ENCODE measurements at places on chromosomes 13 and 19. TPM values are rescaled to one million over a fixed set of nuclear protein-coding genes. Genes with fewer than 3 reads are reported as not detected.

TLE6 gene
- total RNA-seq, result 2.7 TPM

CEACAM18 gene
- total RNA-seq, result not detected

LIM2 gene
- not detected for total RNA-seq

CCDC8 gene
- not detected for total RNA-seq

KANK2 gene
- 8.0 TPM for total RNA-seq

LMTK3 gene
- 2.8 TPM for total RNA-seq

FBN3 gene
- not detected for total RNA-seq

MAG gene
- 0.26 TPM for total RNA-seq

CCDC169 gene
- total RNA-seq, result not detected
